ENCODE measurements at places on chromosomes 13 and 19.
A peak's percentile ranks its signal among the peaks of the same experiment; 100 is the strongest.

GRCh38 chr19:53991224-53992113, at the start of gene CACNG6:
Gene CACNG6 (plus strand): TSS chr19:53991637. CDS start chr19:53992878, 1,241 bp downstream.
- DNase-seq = no peak

GRCh38 chr13:110628952-110629701, 13.8 kb downstream of the NAXD start:
- no peak for DNase-seq

GRCh38 chr19:21398851-21399250, 1.9 kb downstream of the ZNF493 start:
- no peak for DNase-seq

DNA sequence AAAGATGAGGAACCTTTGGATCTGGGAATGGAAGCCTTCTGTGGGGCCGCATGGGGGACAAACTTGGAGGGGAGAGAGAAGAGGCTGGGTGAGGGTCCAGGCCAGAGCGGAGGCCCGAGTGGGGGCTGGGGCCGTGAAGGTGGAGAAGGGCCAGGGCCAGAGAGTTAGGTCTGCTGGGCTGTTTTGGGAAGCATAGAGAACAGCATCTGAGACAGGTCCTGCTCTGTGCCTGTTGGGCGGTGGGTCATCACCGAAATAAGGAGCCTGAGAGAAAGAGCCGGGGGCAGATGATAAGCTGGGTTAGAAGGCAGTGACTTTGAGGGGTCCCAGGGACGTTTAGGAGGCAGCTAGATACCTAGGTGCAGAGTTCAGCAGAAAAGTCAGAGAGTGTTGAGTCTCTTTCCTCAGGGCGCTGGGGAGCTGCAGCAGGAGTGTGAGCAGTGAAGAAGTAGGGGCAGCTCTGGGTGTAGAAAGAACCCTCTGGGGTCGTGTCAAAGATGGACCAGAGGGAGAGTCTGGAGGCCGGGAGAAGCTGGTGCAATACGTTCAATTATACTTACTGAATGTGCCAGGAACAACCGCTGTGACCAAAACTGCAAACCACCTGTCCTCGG, 2.7 kb downstream of the SPACA6 start:
- no peak for DNase-seq

- peak; percentile 2 for DNase-seq
These were observed 221.5 kb upstream of the NBEA start for GRCh38 chr13:34720618-34721017.

GRCh38 chr19:13441810-13442512, 64.3 kb downstream of the CACNA1A start:
- DNase-seq = peak; percentile 15

DNA sequence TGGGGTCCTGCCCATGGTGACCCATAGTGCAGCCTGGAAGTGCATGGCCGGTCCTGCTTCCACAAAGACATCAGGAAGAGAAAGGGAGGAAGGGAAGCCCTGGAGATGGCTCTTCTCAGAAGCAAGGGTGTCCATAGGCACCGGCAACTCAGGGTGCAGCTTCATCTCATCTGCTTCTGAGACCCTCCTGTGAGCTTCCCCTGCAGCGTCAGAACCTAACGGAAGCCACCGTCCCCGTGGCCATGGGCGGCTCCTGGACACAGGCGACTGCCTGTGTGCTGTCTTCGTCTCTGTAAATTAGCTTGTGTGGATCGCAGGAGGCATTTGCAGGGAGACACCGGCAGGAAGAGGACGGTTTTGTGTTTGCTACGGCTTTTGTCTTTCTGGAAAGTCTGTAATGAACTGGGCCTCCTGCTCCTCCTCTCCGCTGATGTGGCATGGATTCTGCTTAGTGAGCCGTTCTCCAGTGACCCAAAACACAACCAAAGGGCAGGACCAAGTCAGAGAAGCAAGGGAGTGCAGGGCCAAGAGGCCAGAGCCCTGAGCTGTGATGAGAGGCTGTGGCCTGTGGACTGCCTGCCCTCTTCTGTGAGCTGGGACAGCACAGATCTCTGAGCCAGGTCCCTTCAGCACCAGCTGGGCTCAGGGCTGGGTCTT, 2.5 kb downstream of the ATP4B start:
- no peak for DNase-seq

- no peak for DNase-seq
These were observed 10.7 kb downstream of the EPSTI1 start for GRCh38 chr13:42981317-42981716.

DNA sequence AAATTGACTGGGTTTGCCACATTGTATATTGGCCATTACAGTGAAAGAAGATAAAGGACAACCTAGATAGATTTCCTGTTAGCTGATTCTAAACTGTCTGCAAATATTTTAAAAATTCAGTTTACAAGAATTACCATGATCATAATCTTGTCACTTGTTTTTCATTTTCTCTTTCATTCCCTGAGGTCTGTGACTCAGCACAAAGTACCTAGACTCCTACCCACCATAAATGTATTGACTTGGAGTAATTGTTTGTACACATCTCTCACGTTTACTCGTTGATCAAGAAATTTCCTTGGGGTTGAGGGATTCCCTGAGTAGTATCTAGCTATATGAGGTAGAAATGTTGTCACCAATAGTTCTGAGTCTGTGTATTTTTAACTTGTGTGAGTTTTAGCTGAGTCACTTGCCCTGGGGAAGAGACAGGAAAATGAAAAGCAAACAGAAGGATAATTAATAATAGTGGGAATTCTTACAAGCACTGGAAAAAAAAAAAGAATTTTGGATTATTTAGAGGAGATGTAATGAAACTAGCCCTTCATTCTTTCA, 299.2 kb upstream of the DACH1 start:
- no peak for DNase-seq

GRCh38 chr13:30715372-30715756, 20.0 kb upstream of the ALOX5AP start:
- no peak for DNase-seq

DNA sequence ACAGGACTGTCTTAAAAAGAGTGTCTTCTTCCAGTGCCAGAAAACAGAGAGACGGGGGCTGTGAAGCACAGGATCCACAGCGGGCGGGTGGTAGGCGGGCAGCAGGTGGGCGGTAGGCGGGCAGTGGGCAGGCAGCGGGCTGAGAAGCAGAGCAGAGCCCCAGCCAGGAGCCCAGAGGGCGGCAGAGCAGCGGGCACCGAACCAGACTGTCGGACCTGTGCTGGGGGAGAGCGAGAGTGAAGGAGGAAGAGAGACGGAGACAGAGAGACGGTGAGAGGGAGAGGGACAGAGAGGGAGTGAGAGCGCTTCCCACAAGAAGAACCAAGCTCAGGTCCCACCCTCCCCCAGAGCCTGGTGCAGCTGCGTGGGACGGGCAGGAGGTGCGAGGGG, 30.3 kb downstream of the RASA3 start:
- DNase-seq = no peak

- no peak for DNase-seq
These were observed 5.6 kb upstream of the GPR42 start for GRCh38 chr19:35365303-35365702.

DNA sequence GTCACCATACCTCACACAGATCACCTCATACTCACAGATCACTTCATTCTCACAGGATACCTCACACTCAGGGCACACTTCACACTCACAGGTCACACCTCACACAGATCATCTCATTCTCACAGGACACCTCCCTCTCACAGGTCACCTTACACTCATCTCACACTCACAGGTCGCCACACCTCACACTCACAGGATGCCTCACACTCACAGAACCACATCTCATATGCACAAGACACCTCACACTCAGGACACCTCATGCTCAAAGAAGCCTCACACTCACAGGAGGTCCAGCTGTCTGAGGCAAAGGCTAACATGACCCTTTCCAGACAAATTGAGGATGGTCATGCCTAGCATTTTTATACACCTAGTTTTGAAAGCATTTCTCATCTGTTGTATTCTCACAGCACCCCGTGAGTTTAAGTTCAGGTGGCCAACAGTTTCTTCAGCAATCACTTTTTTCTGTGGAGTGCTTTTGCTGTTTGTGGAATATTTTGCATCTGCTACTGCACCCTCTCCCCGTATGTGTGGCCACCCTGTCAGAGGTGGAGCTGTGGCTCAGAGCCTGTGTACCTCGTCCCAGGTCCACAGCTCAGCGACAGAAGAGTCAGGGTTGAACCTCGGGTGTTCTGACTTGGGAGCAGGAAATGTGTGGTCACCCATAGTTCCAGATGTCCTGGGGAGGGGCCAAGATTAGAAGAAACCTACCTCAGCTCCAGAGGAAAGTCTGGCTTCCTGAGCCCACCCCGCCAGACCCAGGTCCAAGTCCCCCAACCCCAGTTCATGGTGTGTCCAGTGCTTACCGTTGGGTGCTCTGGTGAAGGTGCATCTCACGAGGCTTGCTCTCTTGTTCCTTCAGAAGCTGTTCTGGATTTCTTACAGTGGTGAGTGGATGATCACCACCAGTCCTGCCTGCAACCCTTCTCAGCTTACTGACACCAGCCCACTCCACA, 7.6 kb downstream of the F7 start:
- DNase-seq = no peak

GRCh38 chr13:49777746-49778614, 14.5 kb downstream of the KPNA3 start:
- DNase-seq = no peak

DNA sequence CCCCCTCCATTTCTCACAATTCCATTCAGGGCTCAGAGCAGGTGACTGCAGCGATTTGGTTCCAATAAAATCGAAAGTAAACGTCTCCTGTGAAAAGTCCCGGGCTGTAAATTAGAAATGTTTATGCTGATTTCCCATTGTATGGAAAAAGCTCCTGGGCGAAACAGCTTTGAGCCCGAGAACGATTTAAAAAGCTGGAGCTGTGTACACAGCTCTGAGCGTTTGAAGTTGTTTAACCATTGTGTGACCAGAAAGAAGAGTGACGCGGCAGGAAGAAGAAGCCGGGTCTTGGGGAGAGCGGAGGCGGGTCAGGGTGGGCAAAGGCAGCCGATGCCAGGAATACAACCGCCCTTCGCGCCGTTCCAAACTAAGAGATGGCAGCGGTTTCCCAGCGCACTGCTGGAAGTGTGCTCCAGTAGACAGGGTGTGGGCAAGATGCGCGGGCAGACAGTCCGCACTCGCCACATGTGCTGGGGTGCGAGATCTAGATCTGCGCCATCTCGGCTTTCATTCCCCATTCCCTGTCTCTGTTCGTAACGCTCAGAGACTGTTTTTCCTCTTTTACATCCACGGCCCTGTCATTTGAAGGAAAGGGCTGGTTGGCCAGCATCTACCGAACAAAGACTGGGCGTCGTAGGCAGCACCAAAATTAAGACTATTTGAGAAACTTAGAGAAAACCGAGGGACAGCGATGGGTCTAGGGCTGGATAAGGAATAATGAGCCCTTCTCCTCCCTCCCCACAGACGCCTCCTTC, 960 bp upstream of the GSX1 start:
- no peak for DNase-seq

- no peak for DNase-seq
These were observed 1244.2 kb downstream of the DIAPH3 start for GRCh38 chr13:58919551-58919950.

GRCh38 chr19:29323021-29323430, 110.1 kb upstream of the UQCRFS1 start:
- no peak for DNase-seq

DNA sequence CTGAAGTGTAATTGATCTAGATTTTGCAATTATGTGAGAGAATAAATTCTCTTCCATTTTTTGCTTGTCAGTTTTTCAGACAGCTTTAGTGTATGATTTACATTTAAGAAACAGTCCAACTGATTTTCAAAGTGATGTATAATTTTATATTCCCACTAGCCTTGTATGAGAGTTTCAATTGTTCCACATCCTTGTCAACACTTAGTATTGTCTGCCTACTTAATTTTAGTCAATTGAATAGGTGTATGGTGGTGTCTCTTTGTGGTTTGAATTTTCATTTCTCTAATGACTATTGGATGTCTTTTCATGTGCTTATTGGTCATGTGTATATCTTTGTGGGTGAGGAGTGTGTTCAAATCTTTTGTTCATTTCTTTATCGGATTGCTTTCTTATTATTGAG, 49.4 kb upstream of the SPRY2 start:
- DNase-seq = no peak
